ENCODE measurements at places on chromosomes 6 and 20.

DNA sequence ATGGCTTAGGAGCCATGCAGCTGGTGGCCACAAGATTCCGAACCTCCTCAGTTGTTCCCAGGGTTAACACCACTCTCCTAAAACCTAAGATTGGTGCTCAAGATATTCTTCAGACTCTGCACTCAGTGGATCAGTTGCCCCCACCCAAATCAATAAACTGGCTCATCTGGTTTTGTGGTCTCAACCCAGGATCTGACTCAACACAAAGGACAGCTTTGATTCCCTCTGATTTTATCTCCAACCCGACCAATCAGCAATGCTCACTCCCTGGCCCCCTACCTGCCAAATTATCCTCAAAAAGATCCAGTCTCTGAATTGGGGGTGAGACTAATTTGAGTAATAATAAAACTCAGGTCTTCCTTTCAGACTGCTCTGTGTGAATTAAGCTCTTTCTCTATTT lies 137.5 kb downstream of the EYS start:
- no peak for DNase-seq

DNA sequence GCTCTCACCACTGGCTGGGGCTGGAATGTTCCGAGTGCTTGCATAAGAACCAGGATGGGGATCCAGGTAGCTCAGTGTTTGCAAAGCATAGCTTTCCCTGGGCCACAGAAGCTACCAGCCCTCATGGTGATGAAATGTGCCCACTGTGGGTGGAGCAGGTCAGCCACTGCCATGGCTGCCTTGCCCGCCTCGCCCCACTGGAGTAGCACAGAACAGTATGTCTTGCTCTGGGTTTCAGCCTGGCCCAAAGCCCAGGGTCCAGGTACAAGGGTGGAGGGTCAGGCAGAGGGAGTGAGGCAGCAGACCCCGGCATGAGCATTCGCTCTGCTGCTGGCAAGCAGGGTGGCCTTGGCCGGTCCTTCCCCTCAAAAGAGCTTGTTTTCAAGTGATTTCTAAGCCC lies 34.7 kb downstream of the KCNK17 start:
- no peak for DNase-seq

DNA sequence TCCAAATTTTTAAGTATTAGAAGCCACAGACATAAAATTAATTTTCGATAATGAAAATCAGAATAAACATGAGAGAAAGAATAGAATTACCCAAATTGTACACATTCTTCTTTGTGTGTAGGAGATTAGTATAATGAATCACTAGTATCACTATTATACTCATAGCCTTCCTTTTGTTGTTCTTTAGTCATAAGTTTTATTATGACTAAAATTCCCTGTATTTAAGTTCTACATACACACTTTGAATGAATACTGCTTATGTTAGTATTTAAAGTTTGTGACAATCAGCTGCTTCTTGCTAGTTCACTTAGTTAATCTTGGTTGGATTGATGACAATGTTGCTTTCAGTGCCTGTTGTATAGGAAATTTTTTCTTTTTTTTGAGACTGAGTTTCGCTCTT lies 72.7 kb downstream of the CCDC170 start:
- DNase-seq, result no peak

DNA sequence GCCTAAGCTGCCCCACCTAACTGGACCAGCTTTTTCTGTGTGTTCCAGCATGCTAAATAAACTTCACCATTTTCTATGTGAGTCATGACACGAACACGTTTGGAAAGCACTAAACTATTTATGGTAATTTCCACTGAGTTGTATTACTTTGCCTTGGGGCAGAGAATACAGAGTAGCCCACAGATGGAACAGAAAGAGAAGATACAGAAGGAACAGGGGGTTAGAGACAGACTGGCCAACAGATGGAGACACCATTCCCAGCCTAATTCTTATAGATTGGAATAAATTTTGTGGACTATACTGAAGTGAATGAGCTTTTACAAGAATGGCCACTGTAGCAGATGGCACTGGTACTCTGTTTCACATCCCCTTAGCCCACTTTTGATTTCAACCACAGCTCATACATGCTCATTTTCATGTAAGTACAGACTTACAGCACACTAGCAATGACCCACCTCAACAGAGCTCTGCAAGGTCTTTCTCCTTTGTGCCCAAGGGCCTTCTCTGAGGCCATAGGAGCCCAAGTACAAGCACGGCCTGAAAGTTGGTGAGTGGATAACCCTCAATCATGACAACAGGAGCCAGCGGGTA lies 13.1 kb upstream of the NT5DC1 start:
- DNase-seq, result no peak

DNA sequence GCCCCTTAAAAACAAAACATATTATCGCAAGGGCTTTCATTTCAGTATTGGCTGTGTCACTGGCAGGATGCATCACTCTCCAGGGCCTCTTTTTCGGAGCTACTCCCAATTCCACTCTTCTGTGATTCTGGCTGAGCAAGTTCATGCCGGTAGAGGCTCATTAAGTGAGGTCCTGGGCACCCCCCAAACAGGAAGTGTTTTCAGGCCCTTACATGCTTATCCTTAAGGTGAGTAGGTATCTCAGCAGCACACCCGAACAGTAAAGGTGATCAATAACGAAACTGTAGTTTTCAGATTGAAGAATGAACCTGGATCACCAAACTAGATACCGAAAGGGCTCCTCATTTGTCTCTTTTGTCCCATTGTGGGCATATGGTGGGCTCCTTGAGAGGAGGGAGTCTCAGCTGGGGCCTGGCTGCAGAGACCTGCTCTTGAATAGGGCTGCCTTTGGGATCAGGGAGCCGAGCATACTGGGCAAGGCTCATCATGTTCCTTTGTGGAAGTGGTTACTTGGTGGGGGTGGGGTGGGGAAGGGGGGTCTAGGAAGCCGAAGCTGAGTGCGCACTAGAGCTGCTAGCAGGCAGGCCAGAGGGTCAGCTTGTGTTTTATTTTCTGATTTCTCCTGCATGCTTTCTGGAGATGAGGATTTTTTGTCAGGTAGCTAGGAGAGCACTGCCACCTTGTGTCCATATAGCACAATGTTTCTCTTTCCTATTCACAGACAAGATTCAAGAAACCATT lies 65.2 kb downstream of the CDS2 start:
- peak; percentile 8 for DNase-seq

GRCh38 chr20:37999526-38000263 lies 33.6 kb downstream of the TTI1 start:
- DNase-seq, result no peak

DNA sequence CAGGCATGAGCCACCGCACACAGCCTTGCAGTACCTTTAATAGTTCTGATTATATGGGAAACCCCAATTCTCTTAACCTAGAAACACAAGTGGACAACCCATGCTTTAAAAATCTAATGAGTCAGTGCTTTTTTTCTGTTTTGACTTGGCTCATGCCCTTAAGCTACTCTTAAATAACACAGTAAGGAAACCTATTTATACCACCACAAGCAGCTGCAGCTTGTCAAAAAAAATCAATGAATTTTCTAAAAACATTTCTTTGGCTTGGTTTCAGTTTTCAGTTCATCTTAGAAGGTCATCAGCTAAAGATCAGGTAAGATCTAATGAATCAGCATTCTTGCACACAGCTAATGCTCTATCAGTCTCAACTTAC lies 124.1 kb upstream of the DST start:
- no peak for DNase-seq

DNA sequence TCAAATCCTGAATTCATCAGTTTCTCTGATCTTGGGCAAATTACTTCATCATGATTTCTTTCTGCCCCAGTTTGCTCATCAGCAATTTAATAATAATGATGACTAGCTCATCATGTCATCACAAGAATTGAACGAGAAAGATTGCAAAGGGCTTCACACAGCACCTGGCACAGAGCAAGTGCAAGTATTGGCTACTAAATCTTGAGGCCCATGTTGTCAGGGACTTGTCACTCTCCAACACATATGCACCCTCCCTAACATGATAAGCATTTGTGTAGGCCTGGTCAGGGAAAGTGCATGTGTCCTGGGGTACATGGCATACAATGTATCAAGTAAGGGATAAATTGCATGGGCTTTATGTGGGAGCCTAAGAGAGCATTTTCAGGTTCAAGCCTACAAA lies 6.4 kb downstream of the SMLR1 start:
- no peak for DNase-seq

DNA sequence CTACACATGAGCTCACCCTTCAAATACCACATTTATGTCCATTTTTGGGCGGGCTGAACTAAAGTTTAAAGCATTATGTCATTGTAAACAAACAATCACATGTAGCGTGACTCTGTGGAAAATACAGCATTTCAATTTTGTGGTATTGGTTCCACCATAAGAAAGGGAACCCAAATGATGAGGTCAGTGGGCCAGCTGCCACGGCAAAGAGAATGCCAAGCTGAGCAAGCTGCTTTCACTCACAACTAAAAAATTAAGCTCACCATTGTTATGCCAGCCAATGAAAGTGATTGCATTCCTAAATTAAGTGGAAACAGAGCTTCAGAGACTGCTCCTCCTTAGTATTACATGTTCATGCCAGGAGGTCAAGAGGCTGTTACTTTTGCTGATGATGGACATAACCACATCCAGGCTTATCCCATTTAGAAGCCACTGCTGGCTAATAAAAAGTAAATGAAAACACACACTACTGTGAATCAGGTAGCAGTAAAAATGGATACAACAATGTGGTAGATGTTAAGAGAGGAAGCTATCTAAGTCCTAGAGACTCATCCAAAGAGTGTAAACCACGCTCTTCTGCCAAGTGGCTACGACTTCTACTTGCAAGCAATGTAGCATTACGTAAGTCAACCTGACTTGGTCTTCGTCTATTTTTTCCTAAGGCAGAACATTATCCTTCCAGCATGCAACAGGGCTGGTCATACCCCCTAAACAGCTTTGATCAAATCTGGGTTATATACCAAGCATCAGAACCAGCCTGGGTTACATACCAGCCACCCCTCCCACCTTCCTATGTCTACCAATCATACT lies 164.8 kb downstream of the BACH2 start:
- DNase-seq, result no peak

DNA sequence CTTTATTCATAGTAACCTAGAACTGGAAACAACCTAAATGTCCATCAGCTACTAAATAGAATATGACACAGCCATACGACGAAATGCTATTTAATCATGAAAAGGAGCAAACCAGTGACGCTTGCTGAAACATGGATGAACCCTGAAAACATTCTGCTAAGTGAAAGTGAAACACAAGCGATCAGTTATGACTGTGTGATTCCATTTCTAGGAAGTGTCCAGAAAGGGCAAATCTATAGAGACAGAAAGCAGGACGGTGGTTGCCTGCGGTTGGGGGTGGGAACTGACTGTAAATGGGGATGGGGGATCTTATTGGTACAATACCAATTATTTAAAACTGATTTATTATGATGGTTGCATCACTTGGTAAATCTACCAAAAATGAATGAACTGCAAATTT lies 126.8 kb downstream of the IPCEF1 start:
- DNase-seq, result peak; percentile 73

GRCh38 chr6:133326584-133326983 lies 85.4 kb downstream of the EYA4 start:
- DNase-seq, result no peak

DNA sequence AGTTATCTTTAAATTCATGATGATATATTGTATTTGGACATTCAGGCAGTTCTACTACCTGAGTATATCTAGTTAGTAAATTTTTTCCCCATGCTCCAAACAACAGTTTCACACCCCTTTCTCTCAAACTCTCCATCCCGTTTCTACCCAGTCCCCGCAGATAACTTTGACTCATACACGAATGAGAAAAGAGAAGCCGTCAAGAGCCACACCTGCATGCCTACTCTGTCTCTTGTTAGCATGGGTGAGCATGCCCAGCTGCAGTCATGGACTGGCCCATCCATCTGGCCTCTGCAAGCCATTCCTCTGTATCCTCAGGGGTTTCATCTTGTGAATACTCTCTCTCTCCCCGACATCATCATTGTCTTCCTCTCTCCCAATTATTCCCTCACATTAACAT lies 41.5 kb downstream of the MYB start:
- no peak for DNase-seq

DNA sequence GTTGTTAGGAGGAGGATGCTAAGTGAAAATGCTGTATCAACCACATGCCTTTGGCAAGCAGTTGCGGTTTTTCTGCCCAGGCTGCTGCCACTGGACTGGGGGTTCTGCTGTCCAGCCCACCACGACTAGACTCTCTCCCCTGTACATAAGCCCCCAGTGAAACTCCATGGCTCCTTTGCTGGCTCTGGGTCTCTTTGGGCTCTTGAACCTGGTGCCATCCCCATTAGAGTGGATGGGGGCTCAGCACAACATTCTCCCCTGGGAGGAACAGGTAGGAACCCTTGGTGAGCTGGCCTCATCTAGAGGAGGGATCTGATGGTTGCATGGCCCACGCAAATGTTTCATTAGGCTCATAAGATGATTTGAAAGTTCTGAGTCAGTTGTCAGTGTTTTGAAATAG lies 204.8 kb upstream of the KCNG1 start:
- no peak for DNase-seq

DNA sequence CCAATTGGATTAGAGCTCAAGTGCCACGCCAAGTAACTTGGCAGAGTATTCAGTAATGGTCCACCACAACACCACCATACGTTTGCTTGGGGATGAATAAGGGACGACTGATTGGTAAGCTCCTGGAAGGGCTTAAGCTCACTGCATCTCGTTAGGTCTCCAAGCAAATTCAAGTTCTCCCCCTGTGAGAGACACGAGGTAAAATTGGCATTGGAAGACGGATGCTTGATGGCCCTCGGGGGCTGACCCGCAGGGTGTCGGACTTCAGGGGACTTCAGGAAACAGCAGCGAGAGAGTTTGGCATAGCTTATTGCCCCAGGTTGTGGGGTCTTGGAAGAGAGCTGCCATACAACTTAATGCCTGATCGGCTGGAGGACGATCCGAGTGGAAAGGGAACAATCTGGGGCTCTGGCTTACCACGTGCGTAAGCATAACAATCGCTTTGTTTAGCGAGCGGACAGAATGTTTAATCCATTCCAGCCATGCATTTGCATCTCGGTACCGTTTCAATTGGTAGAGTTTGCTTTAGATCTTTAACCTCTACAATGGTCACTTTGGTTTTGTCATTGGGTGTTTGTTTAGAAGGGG lies 4.8 kb upstream of the ZNFX1 start:
- no peak for DNase-seq

- no peak for DNase-seq
Measured at GRCh38 chr6:144155529-144155928, 5.2 kb downstream of the STX11 start.

GRCh38 chr6:10587656-10588406 lies 66.7 kb downstream of the GCNT2 start:
- DNase-seq, result no peak

Measured in stimulated activated CD4-positive, alpha-beta T cell treated with anti-CD3 and anti-CD28 coated beads, Interleukin-1b, Interleukin-23, amount 100 ng/mL, for 48 hours (primary cell).